ENCODE measurements at places on chromosomes 11 and 22.

GRCh38 chr22:30506507-30506968, 1.0 kb upstream of the SEC14L4 start:
- no peak for DNase-seq

- no peak for DNase-seq
Observed at GRCh38 chr11:16936643-16937042, 77.6 kb downstream of the PLEKHA7 start.

DNA sequence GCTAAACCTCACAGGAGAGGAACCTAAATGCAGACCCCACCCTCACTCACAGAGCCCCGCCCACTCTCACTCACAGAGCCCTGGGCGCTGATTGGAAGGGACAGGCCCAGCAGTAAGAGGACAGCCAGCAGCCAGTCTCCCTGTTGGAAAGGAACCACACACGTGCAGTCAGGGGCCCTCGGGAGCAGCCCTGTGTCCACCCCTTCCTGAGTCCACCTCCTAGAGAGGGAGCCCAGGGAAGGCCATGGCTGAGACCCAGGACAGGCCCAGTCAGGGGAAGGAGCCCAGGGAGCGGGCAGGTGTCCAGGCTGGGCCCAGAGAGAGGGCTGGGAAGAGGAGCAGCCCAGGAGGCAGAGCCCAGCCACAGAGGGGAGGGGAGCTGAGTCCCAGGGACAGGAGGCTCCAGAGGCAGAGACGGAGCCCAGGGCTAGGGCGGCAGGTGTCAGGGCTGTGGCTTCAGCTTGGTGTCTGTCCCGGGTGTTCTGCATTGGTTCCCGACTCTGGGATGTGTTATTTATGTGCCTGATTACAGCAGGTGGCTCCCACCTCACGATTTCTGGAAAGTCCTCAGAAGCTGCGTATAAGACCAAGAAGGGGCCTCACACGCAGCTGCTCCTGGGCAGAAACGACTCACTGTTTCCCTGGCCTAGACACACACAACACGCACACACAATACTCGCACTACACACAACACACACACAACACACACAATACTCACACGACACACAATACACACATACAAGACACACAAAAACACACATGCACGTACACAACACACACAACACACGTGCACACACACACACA, 9.0 kb upstream of the APOBEC3H start:
- no peak for DNase-seq

GRCh38 chr11:115207166-115207591, 297.0 kb downstream of the CADM1 start:
- no peak for DNase-seq

DNA sequence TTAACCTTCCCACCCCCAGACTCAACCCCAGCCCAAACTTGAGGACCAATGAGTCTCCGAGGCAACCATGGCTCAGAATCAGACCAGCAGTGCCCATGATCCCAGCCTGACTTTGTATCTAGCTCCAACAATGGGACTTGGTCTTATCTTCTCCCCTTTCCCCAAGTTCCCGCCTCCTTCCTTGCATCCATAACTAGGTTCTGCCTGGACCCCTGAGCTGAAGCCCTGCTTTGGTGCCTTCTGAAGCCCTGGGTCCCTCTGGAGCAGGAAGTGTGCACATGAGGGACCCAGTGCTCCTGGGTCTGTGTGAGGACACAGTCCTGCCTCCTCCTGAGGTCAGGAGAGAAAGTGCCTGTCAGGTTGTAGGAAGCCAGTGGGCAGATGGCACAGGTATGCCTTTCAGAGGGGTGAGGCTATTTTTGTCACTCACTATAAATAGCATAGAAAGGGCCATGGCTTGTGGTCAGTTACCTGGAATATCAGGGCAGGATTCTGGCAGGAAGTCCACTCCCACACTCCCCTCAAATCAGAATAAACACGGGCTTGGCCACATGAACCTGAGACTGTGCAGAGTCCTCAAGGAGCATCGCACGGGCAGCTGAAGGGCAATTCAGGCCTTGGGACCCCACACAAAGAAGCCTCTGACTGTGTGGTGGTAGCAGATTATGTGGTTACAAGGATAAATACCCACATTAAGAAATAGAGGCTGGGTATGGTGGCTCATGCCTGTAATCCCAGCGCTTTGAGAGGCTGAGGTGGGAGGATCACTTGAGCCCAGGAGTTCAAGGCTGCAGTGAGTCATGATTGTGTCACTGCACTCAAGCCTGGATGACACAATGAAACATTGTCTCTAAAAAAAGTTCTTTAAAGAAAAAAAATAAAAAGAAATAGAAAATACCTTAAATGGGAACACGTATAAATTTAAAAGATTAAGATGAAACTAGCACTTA, 27.4 kb downstream of the RCN1 start:
- no peak for DNase-seq

DNA sequence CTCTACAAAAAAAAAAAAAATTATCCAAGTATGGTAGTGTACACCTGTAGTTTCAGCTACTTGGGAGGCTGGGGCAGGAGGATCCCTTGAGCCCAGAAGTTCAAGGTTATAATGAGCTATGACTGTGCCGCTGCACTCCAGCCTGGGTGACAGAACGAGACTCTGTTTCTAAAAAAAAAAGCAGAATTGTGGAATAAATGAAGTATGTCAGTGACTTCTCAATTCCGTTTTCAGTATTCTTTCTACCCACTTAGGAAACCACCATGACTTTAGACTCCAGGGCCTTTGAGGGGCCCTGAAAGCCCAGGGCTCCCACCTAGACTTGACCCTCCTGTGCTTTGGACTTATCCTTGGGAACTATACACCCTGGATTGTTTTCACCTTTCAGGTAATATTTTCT, 6.5 kb upstream of the NUP160 start:
- no peak for DNase-seq

DNA sequence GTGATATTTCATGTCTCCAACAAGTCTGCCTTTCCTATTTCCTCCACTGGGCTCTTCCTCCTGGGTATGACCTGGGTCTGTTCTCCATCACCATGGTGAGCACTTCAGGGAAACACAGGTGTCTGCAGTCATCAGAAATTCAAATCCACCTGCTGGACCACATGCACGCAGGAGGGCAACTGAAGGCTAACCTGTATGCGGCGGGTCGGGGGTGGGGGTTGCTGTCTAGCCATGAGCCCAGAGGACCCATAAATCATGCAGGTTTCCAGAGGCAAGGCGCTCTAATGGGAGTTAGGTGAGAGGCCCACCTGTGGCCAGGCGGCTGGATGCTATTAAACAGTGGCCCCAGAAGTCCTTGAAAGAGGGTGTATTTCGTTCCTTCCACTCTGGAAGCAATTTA, 11.1 kb upstream of the PAMR1 start:
- no peak for DNase-seq

GRCh38 chr22:47001288-47001687, 238.8 kb downstream of the TBC1D22A start:
- no peak for DNase-seq

DNA sequence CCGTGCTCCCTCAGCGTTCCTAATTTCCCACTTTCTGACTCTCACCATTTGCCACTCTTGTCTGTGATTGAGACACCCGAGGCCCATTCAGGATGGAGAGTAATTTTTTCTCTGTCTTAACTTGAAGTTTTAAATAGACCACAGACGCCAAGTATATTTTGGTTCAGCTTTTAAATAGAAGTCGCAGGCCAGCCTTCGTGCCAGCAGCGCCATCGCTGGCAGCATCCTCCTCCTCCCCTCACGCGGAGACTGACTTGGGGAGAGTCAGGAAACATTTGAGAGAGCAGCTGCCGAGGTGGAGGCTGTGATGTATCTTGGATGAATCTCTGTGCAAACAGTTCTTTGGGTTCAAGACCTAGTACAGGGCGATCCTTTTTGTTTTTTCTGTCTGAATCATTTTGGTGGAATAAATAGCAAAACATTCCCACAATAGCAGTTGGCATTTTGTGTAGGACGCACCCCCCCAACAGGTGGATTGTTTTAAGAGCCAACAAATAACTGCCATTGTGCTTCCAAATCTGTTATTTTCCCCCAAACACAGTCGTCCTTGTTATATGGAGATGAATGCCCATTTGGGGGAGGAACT, 889 bp upstream of the DMC1 start:
- DNase-seq, result no peak

DNA sequence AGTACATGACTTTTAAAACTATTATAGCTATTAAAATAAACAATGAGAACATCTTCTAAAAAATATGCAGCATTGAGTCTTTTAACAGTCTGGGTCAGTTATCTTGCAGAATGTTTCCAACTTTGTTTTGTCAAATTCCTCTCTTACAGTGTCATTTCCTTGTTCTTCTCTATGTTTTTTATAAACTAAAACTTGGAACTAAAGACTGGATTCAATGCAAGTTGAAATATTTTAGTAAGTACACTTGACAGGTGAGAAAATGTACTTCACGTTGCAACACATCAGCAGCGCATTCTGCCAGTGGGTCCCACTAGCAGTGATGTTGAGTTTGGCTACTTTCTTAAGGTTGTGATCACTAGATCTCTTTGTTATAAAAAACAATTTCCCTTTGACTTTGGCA, 1407.6 kb upstream of the RAG2 start:
- no peak for DNase-seq

- DNase-seq, result no peak
Observed at GRCh38 chr11:94869186-94869585, 101.0 kb downstream of the AMOTL1 start.

DNA sequence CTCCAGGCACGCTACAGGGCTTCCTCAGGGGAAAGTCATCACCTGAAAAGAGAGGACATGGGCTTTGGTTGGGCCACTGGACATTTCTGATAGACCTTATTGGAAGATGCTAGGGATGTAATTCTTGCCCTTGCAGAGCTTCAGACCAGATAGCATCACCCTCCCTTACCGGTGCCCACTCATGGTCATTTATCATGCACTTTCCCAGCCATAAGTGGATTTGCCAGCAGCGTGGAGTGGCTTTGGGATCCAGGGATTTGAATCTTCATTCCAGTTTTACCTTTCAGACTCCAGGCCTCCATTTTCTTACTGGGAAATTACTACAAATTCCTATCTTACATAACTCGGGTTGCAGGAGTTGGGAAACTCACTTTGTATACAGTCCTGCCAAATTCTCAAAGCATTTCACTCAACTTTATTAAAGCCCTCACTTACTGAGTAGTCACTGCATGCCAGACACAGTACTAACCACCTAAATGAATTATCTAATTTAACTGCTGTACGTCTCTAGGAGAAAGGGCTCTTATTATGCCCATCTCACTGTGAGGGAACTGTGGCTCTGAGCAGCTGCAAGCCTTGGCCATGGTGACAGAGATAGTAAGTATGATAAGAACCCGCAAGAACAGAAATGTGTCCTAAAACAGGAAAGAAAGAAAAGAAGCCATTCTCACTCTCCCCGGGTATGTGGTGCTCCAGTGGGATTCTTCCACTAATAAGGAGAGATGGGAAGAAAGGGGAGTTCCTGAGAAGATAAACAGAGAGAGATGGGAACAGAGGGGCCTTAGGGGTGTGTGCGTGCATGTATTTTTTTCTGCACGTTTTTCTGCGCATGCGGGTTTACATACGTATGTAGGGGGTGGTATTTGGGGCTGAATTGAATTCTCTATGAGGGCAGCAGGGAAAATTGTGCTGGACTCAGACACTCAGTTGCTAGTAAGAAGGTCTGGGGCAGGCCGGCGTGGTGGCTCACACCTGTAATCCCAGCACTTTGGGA, 9.7 kb downstream of the CHRM1 start:
- no peak for DNase-seq

DNA sequence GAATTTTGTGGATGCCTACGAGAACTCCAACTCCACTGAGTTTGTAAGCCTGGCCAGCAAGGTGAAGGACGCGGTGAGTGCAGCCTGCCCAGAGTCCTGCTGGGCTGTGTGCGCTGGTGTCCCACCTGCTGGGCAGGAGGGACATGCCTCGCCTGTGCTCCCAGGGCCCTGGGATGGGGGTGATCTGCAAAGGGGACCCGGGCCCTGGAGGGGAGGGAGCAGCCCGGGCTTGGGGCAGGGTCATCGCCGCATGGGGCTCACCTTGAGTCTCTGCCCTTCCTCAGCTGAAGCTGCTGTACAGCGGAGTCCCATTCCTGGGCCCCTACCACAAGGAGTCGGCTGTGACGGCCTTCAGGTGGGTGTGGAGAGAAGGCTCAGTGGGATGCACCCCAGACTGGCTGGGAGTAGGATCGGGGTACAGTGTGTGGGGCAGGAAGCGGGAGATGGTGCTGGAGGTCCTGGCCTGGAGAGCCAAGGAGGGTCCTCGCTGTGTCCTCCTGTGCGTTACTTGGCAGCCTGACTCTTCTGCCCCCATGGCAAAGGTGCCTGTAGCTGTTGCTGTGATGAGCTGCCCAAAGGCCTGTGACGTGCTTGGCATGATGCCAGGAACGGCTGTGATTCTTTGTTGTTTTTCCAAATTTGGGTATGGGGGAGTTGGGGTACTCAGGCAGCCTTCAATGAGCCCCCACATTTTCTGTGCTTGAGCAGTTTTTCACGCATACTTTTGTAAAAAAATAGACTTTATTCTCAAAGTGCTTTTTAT, 29.2 kb downstream of the ST14 start:
- DNase-seq, result no peak

DNA sequence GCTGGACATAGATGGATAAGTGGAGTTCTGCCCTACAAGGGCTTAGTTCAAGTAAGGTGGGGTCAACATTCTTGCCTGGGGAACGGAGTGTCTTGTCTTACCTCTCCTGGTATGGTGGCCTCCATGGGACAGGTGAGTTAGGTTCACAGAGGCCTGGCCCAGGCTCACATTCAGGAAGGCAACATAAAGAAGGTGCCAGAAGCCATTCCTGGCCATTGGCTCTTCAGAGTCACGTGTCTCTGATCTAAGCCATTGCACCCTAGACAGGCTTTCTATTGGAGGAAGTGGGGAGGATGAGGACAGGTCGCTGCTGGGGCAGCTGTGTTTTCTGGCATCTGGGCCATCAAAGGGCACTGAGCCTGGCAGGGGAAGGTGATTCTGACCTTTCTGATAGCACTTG, 14.8 kb downstream of the LMO2 start:
- no peak for DNase-seq

GRCh38 chr11:95524314-95525036, 265.1 kb downstream of the FAM76B start:
- no peak for DNase-seq

DNA sequence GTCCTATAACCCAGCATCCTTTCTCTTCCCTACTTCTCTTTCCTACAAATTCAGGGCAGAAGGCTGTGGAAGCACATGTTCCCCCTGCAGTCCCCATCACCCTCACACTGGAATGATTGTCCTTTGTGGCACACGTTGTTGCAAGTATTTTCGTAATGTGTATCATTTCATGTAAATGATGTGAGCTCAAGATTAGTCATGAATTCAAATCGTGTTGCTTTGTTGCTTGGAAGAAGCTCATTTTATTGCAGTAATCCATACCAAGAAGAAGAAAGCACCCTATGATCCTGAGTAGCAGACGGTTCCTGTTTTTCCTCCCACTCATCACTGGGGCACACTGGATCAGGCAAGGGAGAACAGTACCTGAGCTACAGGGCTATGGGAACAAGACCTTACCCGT, 173.4 kb downstream of the NCAM1 start:
- DNase-seq, result no peak

DNA sequence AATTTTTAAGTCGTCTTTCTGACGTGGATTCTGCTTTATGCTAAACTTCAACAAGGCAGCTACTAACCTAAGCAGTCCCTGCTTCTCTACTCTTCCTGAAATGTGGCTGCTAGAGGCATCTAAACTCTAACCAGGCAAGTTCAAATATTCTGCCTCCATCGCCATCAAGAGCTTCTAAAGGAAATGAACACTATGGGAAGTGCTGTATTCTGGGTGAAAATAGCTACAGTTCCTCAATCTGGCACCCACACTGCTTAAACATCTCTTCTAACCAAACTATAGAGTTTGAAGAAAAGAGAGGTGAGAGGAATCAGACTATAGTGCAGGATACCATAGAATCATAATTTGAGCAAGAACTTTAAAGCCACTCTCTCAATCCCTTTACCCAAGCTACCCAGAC, 6.3 kb downstream of the NRIP3 start:
- DNase-seq, result no peak
